ENCODE measurements at places on chromosomes 16 and 17.

- DNase-seq = no peak
Observed at GRCh38 chr16:67477960-67478554, 2.9 kb downstream of the ATP6V0D1 start.

GRCh38 chr17:11391134-11391533 is 150.1 kb downstream of the SHISA6 start:
- DNase-seq = no peak

DNA sequence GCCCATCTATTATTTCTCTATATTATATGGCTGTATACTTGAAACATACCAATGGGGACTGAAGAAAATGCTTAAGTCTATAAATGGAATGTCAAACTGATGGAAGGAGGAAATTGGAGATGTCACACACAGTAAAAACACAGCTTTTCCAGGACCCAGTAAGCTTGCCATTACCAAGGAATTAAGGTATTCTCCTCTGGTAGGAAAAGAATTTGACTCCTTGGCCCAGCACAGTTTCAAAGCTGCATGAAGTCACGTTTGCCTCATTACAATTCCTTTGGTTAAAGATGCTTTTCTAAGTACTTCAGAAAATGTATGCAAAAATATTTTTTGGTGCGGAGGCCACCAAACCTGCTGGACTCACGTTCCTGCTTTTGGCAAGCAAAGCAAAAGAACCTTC is 48.5 kb downstream of the CDH13 start:
- no peak for DNase-seq

GRCh38 chr16:17367036-17367435 is 103.7 kb downstream of the XYLT1 start:
- no peak for DNase-seq

- no peak for DNase-seq
Observed at GRCh38 chr17:80843741-80844156, 147.9 kb upstream of the CHMP6 start.

- no peak for DNase-seq
Observed at GRCh38 chr17:82296511-82297279, 20.7 kb downstream of the CD7 start.

DNA sequence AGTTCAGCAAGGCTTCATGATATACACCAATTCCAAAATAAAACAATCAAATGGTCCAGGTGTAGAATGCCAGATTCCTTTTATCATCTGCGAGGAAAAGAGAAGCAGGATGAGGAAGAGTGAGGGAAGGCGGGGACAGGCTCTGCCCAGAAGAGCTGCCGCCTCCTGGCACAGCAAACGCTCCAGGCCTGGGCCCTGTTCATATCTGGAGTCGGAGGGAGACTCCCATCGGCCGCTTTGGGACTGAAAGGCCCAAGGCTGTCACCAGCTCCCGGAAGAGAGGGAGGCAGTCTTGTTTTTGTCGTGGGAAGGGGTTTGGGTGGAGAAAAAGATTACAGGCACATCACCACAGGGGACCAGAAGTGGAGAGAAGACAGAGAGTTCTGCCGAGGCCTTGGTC is 29.0 kb upstream of the SLC25A19 start:
- no peak for DNase-seq
